ENCODE measurements at places on chromosomes 13 and 19.

GRCh38 chr13:40341501-40341900 is 324.9 kb downstream of the FOXO1 start:
- DNase-seq = no peak

GRCh38 chr19:42158926-42159325 is 26.7 kb upstream of the POU2F2 start:
- no peak for DNase-seq

DNA sequence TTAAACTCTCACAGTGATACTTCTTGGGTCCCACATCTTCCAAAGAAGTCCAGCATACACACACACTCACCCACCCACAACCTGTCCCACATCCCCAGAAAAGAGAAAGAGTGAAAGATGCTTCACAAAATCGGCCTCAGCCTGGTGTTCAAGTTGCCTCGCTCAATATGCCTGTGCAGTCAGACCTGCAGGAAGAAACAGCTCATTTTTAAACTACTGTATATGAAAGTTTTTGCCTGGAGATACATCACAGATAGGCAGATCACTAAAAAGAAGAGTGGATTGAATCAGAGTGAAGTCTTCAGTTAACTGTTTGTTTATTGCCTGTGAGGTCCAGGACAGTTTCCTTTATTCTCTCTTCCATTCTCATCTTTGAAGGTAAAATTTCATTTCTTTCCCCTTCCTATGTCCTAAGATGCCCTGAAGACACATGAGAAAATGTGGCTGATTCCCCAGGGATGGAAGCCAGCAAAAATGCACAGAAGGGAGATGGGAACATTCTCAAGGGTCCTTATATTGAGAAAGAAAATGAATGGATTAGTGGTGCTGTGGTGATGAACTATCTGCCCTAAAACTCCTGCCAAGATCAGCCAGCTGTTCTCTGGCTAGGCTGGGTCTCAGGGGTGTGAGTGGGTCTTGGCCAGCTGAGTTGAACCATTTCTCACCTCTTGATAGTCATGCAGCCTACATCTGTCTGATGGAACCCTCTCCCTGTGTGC is 259.0 kb downstream of the ITGBL1 start:
- DNase-seq = no peak

DNA sequence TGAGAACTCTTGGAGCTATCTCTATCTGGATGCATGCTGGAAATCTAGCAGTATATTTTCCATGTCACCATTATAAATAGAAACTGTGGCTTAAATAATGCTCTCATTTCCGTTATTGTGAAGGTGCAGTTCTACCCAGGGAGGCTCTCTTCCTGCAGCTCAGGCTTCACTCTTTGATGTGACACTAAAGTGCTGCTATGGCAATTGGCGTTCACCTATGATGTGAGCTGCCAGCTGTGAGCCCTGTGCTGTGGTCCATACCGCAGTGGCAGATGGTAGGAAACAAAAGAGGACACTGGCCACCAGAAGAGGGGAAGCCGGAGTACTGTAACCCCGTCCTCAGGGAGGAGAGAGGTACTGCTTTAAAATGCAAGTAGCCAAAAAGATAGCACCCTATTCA is 40.6 kb upstream of the ZNF681 start:
- DNase-seq = peak; percentile 8

- DNase-seq = no peak
These were observed 81.4 kb downstream of the KCTD15 start for GRCh38 chr19:33878030-33878544.

GRCh38 chr13:68304286-68304893 is 1074.3 kb upstream of the PCDH9 start:
- peak; percentile 13 for DNase-seq

DNA sequence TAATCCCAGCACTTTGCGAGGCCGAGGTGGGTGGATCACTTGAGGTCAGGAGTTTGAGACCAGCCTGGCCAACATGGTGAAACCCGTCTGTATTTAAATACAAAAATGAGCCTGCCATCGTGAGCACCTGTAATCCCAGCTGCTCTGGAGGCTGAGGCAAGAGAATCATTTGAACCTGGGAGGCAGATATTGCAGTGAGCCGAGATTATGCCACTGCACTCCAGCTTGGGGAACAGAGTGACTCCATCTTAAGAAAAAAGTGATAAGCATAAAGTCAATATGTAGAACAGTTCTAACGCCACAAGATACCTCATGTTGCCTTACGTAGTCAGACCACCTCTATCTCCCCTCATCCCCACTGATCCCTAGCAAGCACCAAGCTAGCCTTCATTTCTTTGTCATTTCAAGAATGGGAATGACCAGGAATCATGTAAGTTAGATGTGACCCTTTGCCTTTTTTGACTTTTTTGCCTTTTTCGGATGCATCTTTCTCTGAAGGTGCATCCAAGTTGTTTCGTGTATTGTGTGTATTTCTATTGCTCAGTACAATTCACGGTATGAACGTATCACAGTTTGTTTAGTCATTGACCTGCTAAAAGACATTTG is 6.4 kb downstream of the RPL21 start:
- DNase-seq = no peak

GRCh38 chr19:45668342-45668871 is 386 bp downstream of the GIPR start:
- DNase-seq = no peak

GRCh38 chr13:72316716-72317115 is 410.7 kb downstream of the MZT1 start:
- DNase-seq = no peak

- no peak for DNase-seq
These were observed 26.5 kb downstream of the NUMBL start for GRCh38 chr19:40663695-40664692.

- no peak for DNase-seq
These were observed 23.1 kb downstream of the GAS6 start for GRCh38 chr13:113840541-113841352.

- DNase-seq = no peak
These were observed 884.2 kb downstream of the DIAPH3 start for GRCh38 chr13:59279576-59279975.

- DNase-seq = no peak
These were observed 821.3 kb downstream of the DIAPH3 start for GRCh38 chr13:59342400-59342799.

DNA sequence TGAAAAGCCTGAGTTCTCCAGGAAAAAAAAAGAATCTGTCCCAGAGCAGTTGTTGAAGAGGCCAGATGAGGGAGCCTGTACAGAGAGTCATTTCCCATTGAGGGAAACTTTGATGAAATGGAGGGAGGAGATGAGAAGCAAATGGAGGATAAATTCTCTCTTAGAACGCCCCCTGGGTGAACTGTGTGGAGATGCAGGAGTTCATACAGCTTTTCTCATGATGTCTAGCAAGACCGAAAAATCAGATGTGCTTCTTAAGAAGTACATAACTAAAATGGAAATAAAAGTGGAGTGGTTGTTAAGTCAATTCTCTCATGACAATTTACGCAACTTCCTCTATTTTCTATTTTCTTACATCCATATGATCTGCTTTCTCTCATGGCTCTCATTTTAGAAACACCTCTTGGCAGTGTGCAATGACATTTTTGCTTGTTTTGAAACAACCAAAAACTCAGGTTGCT is 1263.1 kb downstream of the PCDH9 start:
- DNase-seq = no peak

- no peak for DNase-seq
These were observed 24.7 kb upstream of the CD33 start for GRCh38 chr19:51200071-51200666.

- DNase-seq = peak; percentile 46
These were observed 1.2 kb downstream of the CGB7 start for GRCh38 chr19:49056101-49056901.

- DNase-seq = no peak
These were observed 107.6 kb downstream of the SLC25A15 start for GRCh38 chr13:40897053-40897452.

GRCh38 chr19:35211545-35212230 is 16.9 kb downstream of the FAM187B start:
- DNase-seq = no peak

- no peak for DNase-seq
These were observed 81.9 kb downstream of the FLT1 start for GRCh38 chr13:28412981-28413380.

GRCh38 chr19:1472231-1473084 is 6.6 kb downstream of the C19orf25 start:
- no peak for DNase-seq

DNA sequence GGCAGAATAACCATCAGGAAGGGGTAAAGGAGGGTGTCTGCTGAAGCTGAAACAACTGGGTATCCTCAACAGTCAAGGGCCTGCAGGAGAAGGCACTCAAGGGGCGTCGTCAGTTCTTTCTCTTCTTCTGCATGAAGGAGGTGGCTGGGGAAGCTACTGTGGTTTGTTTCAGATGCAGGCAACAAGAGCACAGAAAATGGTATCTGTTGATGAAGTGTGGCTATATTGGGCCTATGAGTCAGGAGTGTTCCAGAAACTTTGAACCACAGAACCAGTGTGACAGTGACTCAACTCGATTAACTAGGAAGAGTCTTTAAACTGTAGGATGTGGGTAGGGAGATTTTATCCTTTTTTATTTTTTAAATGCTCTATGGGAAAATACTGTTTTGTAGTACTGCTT is 686.3 kb downstream of the FGF9 start:
- no peak for DNase-seq

- no peak for DNase-seq
These were observed 25.2 kb downstream of the TDRD12 start for GRCh38 chr19:32744555-32745325.

GRCh38 chr19:38535212-38535611 is 82.5 kb downstream of the MAP4K1 start:
- DNase-seq = no peak

GRCh38 chr13:92984151-92984550 is 242.5 kb upstream of the GPC6 start:
- no peak for DNase-seq

DNA sequence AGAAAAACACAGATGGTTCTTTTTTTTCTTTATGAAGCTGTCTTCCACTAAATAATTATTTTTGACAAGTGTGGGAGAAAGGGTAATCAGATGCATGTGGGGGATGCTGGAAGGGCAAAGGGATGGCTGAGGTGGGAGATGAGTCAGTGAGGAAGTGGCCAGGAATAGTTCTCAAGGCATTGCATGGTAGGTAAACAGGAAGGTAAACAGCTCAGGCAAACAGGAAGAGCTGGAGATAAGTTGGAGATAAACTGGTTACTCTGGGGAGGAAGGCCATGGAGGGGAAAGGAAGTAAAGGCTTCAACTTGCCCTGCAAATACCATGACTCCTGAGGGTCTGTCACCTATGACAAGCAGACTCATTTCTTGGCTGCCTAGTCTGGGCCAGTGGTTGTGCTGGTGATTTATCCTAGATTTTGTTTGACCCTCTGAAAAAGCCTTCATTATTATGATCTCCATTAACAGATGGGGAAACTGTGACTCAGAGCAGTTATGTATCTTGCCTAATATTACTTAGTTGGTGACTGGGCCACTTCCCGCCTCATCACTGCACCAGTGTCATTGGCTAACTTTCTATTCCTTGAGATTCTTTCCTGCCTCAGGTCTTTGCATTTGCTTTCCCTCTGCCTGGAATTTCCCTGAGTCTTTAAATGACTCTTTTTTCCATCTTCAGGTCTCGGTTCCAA is 17.1 kb downstream of the ACTL9 start:
- no peak for DNase-seq

- peak; percentile 86 for DNase-seq
These were observed 47.9 kb upstream of the C13orf42 start for GRCh38 chr13:51158880-51159518.

GRCh38 chr13:25170554-25171111 is 1.5 kb downstream of the AMER2 start:
- DNase-seq = no peak

DNA sequence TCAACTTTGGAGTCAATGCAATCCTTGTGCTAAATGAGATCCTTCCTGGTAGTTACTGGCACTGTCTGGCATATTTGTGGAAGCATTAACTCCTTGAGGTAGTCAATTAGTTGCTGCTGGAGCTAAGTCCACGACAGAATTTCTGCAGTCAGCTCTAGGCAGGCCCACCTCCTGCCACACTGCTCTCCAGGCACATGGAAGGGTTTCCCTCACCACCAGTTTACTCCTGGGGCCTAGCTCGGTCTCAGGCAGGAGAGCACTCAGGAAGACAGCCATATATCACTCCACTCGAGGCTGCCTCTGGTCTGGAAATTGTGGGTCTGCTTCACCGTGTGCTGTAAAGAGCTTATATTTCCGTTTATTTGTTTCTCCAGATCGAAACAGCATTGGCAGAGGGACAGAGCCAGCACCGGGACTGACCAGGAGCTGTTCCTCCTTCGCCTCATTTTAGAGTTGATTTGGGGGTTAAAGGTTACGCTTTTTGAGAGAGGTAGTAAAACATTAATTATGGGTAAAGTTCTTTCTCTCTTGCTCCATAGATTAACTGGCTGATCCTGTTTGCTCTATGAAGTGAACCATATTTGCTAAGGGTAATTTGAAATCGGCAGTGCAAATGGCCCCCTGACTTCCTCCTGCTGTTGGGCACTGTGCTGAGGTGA is 20.6 kb upstream of the GTF3A start:
- no peak for DNase-seq

GRCh38 chr19:5106191-5106726 is 137.3 kb downstream of the KDM4B start:
- DNase-seq = no peak

DNA sequence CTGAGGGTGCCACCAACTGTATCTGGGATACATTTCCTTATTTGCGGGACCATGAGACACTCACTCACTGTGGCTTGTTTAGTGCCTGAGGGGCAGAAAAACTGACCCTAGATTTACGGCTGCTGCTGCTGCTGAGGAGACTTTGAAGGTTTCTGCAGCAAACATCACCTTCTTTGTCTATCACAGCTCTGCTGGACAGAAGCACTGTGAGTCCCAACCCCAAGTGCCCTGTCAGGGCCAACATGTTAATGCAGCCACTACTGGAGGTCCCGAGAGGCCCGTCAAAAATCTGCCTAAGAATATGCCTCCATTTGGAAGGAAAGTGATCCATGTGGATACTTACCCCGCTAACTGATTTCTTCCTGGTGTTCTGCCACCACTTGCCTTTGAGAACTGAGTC is 37.3 kb upstream of the UBL3 start:
- DNase-seq = no peak

GRCh38 chr13:79727086-79727485 is 246.1 kb downstream of the NDFIP2 start:
- no peak for DNase-seq

GRCh38 chr19:38650911-38651584 is 3.6 kb downstream of the ACTN4 start:
- DNase-seq = no peak

DNA sequence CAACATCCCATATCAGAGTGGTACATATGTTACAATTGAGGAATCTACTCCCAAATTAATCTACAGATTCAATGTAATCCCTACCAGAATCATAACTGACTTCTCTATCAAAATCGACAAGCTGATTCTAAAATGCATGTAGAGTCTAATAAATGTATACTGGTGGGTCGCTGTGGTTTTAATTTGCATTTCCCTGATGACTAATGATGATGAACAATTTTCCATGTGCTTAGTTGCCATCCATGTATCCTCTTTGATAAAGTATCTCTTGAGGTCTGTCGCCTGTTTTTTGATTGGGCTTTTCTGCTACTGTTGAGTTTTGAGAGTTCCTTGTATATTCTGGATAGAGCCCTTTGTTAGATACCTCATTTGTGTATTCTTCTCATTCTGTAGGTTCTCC is 43.8 kb downstream of the KLF12 start:
- no peak for DNase-seq
